ENCODE measurements at places on chromosomes 7 and 10. TPM values are rescaled to one million over a fixed set of nuclear protein-coding genes. Genes with fewer than 3 reads are reported as not detected.

The OR2A1 gene
- not detected for total RNA-seq

The AKR1C8 gene
- total RNA-seq = not detected

The LOXL4 gene
- not detected for total RNA-seq

The PRPS1L1 gene
- not detected for total RNA-seq

DNA sequence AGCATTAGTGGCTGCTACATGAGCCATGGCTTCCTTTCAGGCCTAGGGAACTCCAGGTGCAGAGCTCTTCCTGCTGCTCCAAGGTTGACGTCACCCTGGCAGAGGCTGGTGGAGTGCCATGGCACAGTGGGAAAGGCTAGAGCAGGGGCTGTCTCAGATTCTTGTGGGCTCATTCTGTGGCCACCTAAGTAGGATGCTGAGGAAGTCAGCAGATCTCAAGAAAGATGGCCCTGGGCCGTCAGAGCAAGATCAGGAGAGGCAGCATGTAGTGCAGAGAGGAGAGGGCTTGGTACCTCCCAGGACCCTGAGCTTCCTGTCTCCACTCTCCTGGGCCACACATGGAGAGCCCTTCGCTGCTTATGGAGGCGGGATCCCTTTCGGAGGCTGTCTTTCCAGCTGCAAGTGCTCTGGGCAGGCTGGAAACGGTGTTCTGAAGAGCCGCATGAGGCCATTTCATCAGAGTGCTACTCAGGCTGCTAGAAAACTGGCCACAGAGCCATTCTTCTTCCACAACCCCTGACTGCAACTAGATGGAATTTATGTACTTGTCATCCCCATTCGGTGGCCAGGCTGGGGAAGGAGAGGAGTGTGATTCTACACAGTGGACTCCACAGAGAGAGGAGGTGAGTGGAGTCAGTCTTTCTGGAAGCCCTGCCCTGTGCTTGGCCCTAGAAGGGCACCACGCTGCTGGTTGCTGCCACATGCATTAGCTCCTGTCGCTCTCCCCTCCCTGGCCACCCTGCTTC is 304.2 kb downstream of the RPS24 start:
- no peak for DNase-seq

- DNase-seq = no peak
Observed at GRCh38 chr10:15381420-15381819, 10.3 kb upstream of the FAM171A1 start.

GRCh38 chr7:52355053-52355452 is 680.4 kb upstream of the POM121L12 start:
- no peak for DNase-seq

- DNase-seq = no peak
Observed at GRCh38 chr7:82443036-82443546, 486 bp downstream of the CACNA2D1 start.

DNA sequence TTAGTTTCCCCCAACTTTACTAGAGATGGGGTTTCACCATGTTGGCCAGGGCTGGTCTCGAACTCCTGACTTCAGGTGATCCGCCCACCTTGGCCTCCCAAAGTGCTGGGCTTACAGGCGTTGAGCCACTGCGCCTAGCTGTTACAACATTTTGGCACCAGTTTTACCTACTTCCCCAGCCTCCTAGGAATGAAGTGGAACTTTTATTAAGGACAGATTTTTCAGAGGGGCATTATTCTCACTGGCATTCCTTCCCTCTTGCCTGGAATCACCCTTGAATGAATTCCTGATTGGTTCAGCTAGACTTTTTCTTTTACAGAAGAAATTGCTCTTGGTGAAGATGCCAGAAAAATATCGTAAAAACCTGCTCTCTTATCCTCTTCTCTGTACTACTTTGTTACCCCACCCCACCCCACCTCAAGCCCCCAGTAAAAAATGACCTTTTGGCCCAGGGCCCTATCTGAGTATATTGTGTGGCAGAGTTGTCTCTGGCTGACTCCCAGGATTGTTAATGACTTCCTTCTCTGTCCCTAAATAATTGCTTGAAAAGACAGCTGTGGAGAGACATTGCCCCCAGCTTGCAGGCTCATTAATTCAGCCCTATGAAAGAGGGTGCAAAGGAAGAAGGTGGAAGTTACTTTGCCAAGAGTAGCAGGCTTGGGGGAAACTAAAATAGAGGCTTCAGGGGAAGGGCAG is 189.6 kb downstream of the AUTS2 start:
- DNase-seq = no peak

DNA sequence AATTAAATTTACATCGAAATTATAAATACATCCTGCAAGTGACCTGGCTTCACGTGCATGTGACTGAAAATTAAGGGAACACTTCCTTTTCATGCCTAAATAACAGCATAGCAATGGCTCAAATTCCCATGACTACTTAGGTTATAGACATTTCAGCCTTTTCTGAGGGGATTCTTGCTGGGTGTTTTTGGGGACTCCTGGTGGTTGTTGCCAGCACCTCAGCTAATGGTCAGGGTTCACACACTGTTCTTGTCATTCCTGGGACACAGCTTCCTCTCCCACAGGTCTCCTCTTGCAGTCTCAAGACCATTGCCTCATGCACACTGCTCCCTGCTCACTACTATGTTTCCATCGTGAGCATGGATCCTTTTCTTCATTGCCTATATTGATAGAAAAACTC is 148.9 kb upstream of the GLI3 start:
- no peak for DNase-seq
